ENCODE measurements at places on chromosomes 13 and 19.

- DNase-seq, result no peak
Measured at GRCh38 chr13:57123681-57124080, 17.0 kb upstream of the PRR20A start.

GRCh38 chr13:30097089-30097488, 210.3 kb downstream of the KATNAL1 start:
- no peak for DNase-seq

DNA sequence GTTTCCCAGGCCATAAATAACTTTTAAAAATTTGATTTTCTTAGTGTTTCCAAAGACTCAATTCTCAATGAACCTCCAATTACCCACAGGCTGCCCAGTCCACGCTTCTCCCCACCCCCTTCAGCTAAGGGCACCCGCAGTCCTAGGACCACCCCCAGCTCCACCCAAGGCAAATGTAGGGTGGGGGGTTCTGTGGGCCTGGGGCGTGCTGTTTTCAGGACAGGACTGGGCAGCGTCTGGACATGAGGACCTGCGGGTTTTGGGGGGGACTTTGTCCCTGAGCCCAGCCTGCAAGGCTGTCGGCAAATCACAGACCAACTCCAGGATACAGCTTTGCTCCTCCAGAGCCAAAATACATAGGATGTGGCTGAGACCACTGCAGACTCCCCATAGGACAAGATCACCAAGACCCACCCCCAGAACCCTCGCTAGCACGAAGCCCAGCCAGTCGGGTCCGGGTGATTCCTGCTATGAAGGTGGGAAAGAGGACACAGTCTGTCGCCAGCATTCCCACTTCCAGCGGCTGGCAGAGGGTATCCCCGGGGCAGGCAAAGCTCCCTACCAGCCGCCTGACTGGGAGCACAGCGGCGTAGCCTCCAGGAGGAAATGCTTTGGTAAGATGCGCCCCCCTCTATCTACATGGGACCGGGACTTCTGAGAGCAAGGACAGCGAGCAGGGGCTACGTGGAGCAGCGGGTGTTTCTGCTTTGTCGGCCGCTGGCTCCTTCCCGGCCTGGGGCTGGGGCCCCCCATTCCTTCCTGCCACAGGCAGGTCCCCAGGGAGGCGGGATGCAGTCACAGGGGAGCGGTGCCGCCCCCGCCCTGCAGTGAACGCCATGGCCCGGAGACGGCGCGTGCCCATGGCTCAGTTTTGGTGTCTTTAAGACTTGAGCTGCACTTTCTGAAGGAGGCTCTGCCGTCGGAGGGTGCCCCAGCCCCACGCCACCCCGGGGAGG, 1.6 kb upstream of the TIMM13 start:
- no peak for DNase-seq

GRCh38 chr19:45104658-45105349, 11.8 kb downstream of the PPP1R37 start:
- DNase-seq, result no peak

- DNase-seq, result no peak
Measured at GRCh38 chr19:3057275-3057714, 5.0 kb downstream of the TLE5 start.

DNA sequence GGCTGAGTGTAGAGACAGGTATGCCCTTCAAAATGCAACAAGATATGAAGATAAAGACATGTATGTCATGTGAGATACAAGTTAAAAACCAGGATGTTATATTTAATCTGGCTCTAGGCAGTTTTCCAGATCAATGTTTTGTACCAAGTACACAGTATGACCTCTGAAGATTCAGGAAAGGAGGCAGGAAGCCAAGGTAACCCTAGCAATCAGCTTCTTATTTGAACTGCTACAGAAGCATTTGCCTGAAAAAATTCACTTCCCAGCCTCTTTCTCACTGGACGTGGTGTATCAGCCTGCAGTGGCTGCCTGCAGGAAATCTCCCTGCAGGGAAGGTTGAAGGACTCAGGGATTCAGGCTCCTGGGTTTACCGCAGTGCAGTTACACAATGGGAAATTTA, 24.1 kb downstream of the OLFM4 start:
- no peak for DNase-seq

GRCh38 chr19:33960566-33960965, 163.9 kb downstream of the KCTD15 start:
- DNase-seq, result no peak

DNA sequence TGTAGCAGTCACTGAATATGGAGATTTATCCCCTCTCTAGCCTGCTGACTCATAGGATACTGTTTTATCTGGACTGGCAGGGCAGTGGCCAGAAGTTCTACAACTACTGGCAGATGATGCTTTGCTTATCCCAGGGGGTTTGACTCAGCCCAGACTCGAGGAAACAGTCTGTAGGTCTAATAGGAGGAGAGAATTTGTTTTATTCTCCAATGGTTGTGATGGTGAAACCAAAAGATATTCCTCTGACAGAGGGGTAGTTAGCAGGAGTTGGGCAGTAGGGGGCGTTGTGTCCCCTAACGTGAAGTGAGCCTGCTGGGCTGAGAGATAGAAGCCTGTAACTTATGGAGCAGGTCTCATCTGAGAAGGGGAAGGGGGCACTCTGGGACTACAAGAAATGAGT, 74.9 kb downstream of the WTIP start:
- DNase-seq, result no peak

DNA sequence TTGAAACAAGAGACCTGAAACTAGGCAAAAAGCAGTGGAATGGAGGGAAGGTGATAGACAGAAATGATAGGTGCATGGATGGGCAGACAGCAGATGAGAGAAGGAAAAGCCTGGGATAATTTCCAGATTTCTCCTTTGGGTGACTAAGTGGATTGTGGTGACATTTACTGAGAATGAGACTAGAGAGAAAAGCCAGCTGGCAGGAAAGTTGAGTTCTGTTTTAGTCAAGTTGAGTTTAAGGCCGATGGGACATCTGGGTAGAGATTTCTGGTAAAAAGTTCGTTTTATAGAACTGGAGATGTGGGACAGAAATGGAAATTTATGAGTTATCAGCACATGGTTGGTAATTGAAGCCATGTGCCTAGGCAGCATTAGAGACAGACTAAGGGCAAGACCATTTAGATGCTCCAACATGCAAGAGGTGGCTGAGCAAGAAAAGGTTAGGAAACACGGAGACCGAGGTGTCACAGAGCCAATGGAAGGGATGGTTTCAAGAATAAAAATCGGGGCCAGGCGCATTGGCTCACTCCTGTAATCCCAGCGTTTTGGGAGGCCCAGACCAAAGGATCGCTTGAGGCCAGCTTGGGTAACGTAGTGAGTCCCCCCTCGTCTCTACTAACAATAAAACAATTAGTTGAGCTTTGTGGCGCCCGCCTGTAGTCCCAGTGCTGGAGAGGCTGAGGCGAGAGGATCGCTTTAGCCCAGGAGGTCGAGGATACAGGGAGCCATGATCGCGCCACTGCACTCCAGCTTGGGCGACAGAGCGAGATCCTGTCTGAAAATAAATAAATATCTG, 9.6 kb upstream of the DGKH start:
- no peak for DNase-seq

DNA sequence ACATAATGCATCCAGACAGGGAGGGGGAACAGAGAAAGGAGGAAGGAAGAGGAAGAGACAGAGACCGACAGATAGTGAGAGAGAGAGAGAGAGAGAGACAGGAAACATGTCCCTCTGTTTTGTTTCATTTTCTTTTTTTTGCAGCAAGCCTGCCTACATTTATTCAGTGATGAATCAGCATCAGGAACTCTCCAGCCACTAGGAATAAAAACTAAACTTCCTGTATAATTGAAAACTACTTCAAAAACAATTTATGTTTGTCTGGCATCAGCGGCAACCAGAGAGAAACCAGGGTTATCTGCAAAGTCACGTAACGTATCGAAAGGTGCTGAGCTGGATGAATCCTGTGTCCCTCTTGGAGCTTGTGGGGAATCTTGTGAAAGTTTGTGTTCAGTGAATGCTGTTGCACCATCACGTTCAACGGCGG, 148.6 kb upstream of the SOX21 start:
- DNase-seq, result no peak

- DNase-seq, result no peak
Measured at GRCh38 chr19:6576869-6577475, 14.0 kb downstream of the CD70 start.

DNA sequence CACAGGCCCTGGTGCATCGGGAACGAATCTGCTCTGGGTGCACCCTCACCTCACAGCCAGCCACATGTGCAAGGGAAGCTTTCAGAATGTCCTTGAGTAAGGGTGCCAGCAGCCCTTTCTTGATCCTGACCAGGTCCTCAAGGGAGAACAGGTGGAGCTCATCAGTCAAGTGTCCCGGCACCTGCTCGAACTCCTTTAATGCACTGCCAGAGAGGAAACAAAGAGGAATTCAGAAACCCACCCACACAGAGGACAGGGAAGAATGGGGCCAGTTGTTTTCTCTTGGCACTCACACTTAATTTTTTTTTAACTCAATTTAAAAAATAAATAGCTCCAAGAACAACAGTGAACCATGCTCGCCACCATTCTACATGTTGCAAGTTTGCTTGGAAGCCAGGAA, 41.7 kb downstream of the RUBCNL start:
- no peak for DNase-seq

- no peak for DNase-seq
Measured at GRCh38 chr13:27535546-27535945, 84.8 kb downstream of the LNX2 start.

DNA sequence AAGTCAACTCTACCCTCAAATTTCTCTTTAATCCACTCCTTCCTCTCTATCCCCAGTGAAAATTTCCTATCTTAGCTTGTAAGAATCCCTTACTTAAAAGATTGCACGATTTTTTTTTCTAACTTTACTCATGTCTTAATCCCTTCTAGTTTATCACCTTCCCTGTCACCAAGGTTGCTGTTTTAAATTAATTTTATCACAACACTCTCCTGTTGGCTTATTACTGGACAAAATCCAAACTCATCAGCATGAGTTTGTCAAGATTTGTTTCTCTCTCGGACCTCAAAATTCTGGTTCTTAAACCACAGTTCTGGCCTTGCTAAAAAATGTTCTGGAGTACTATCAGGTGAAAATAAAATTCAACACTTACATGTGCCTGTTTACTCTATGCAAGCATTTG, 959.1 kb upstream of the SLC10A2 start:
- no peak for DNase-seq

GRCh38 chr19:13493516-13494310, 12.6 kb downstream of the CACNA1A start:
- no peak for DNase-seq

- no peak for DNase-seq
Measured at GRCh38 chr19:7987114-7987768, 18.2 kb downstream of the ELAVL1 start.

GRCh38 chr13:47475441-47475948, 525.6 kb downstream of the SUCLA2 start:
- no peak for DNase-seq

- no peak for DNase-seq
Measured at GRCh38 chr19:21269813-21270212, 59.4 kb downstream of the ZNF708 start.

DNA sequence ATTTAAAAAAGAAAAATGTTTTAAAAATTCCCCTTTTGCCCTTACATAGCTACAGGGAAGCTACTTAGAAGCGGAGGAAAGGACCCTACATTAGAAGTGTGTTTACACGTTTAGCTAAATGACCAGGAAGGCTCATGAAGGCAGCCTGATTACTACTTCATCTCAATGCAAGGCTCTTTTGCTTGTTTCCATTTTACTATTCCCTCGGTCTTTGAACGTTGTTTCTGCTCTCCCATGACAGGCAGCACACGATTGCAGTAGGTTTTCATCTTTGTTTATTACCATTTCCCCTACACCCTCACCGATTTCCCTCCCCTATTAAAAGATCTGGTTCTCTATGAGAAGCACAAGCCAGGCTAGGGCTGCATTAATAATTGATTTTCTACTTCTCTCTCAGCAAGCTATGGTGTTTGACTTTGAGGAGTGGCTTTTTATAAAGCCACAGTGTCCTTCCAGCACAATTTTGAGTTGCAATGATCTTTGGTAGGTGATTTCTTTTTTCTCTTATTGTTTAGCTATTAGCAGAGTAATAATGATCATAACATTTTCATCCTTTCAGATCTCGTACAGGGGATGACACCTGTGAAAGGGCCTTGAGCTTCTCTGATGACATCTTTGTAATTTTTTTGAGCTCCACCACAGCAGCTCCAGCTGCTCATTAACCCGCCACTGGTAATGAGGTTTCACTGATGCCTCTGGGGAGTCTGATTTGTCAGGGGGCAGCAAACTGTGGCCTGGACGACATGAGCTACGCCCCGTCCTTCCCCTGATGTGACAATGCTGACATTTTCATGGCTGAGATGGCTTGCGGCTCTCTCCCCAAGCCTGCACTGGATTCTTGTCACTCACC, 670.3 kb downstream of the UQCRFS1 start:
- no peak for DNase-seq

- no peak for DNase-seq
Measured at GRCh38 chr19:30722761-30723160, 350.6 kb downstream of the ZNF536 start.

DNA sequence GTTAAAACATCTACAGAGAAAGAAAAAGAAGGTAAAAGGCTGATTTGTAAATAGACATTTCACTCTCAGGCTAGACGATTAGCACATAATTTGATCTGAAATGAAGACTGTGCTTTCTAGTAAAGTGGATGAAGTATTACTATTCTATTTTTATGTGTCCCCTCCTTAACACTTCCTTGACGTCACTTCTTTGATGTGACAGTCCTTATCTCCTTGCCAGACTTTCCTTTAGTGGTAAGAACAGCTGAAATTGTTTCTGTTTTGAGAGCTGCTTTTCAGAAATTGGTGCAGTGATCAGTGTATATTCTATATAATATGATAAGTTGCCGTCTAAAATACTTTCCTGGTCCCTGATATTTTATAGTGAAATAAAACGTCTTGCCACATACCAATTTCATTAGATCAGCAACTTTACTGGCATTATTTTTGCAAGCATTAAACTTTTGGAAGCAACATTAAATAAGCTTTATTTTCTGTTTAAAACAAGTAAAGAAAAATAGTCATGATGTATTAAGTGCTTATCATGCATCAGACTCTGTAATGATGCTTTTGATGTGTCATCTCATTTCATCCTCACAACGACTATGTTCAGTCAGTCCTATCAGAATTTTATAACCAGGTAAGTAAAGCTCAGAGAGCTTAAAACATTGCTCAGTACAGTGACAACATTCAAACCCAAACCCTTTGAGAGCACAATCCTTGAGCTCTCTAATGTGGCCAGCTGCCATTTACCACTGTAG, 210.3 kb upstream of the PCDH9 start:
- no peak for DNase-seq

DNA sequence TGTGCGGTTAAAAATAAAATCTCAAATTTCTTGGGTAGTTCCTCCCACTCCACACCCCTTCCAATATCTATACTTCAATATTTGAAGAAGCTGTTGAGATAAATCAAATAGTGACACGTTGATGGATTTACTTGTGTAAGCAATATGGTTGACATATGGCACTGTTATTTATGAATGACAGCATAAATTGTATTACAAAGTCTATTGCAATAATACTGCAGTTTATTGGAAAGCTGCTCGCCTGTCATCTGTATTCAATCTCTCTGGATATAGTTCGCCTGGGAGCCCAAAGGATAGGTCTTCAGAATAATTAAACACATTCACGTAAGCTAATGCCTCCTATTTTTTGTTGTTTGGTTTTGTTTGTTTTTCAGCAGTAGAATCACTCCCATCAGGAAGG, 5.0 kb upstream of the ZIC5 start:
- DNase-seq, result no peak

- no peak for DNase-seq
Measured at GRCh38 chr19:40785526-40785925, 7.5 kb downstream of the RAB4B start.
